Head of caudate nucleus (tissue), 42 donors: ENCODE measurements at places on chromosomes 7 and 10.
A peak's percentile ranks its signal among the peaks of the same experiment; 100 is the strongest.

- no peak for DNase-seq
Measured at GRCh38 chr10:20343036-20343435, 526.8 kb downstream of the PLXDC2 start.

- DNase-seq: peak; percentile 16
Measured at GRCh38 chr7:104900525-104901239, 113.3 kb upstream of the KMT2E start.

- no peak for DNase-seq
Measured at GRCh38 chr10:62258926-62259325, 9.7 kb downstream of the RTKN2 start.

GRCh38 chr10:129912166-129912917 is 51.7 kb downstream of the EBF3 start:
- no peak for DNase-seq

GRCh38 chr10:110415809-110416208 is 81.9 kb upstream of the DUSP5 start:
- no peak for DNase-seq

GRCh38 chr7:143320620-143321019 is 4.7 kb downstream of the CLCN1 start:
- no peak for DNase-seq

GRCh38 chr10:74097776-74098175 is 52.9 kb downstream of the AP3M1 start:
- DNase-seq: no peak
